Naive thymus-derived CD8-positive, alpha-beta T cell (primary cell): ENCODE measurements at places on chromosomes 1 and 21. TPM values are rescaled to one million over a fixed set of nuclear protein-coding genes. Genes with fewer than 3 reads are reported as not detected.

DNA sequence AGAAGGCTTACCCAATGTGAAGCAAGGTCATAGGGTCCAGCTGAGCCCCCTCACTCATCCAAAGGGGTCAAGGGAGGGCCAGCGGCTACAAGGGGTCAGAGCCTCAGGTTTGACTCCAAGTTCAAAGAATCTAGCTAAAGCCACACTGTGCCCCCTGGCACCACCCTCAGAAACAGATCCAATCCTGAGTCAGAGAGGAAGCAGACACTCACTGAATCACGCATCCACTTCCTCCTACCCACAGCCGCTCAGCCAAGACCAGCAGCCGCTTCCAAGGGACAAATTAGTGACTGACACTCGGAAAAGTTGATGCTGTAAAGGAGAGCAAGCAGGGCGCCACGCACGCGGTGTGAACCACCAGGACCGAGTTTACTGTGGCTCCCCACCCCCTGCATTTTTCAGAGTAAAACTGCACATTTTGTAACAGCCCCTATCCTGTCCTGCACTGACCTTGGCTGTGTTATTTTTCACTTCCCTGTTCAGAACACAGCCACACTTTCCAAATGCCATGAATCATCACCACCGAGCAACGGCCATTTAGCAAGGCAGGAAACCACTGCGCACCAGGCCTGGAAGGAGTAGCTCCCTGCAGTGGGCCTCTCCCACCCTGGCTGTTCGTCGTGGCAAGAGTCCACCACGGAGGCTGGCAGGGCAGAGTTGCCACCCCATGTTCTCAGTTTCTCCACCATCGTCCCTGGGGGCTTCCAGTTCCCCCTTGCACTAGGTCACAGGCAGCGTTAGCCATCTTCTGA lies 147.8 kb downstream of the TOMM20 start:
- DNase-seq: no peak

DNA sequence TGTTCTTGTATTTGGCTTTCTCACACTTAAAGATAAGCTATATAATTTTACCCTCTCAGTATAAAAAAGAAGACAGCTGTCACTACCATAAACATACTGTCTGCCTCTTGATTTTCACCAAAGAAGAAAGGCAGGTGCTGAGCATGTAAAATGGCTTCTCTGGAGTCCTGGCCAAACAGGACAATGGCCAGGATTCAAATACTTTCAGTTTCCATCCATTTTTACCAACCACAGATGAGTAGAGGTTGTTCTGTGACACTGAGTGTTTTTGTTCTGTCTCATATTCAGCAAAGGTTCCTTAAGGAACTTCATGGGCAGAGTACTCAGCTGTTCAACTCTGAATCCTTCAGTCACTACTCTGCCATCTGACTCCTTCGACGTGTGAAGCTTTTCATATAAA lies 29.4 kb upstream of the RAB3GAP2 start:
- no peak for DNase-seq

- DNase-seq: no peak
These were observed 26.2 kb upstream of the SLAMF1 start for GRCh38 chr1:160672789-160673695.

DNA sequence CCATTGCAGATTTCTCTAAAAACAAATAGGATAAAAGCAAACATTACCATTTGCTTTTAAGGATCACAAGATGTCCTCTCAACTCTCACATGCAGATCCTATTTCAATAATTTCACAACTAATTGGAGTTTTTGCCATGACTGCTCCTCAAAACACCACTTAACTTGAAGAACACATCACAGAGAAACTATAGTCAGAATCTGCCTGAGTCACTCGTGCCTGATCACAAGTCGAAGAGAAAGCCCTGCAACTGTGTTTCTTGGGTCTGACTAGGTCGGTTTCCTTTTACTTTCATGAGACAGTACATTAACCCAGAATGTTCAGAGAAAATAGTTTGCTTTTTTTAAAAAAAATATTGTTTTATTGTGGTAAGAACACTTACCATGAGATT lies 46.3 kb upstream of the SMYD2 start:
- no peak for DNase-seq

- no peak for DNase-seq
These were observed 25.1 kb downstream of the RRP1 start for GRCh38 chr21:43814215-43815106.

The HSD3B1 gene
- not detected for total RNA-seq
